ENCODE measurements at places on chromosomes 2 and 18.

DNA sequence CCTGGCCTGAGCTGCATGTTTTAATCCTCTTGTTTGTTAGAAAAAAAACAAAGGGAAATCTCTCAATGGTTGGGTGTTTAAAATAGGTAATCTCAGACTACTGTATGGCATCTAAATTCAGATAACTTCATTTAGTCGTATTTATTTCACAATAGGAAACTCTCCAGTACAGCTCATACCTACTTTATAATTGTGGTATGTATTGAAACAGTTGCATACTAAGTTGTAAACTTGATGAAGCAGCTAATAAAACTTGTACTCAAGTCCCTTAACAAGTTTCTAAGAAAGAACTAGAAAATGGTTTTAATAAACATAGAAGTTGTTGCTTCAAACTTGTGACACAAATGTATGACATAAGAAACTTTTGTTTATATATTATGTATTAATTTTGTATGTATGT, 334.5 kb downstream of the PTPRM start:
- no peak for DNase-seq

DNA sequence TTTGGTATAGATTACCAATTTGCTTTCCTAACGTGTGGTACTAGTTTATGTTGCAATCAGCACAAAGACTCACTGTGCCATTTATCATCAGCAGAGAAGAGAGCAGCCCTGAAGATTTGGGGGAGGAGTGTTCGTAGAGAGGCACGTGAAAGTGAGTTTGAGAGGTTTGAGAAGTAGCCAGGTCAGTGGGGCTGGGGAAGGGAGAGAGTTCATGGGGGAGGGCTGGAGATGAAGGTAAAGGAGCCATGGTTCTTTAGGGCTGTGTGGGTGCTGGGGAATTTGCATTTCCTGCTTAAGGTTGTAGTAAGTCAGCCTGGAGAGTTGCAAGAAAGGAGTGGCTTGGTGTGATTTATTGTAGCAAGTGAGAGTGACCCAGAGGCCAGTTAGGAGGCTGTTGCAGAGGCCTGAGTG, 172.1 kb downstream of the NEDD4L start:
- no peak for DNase-seq

DNA sequence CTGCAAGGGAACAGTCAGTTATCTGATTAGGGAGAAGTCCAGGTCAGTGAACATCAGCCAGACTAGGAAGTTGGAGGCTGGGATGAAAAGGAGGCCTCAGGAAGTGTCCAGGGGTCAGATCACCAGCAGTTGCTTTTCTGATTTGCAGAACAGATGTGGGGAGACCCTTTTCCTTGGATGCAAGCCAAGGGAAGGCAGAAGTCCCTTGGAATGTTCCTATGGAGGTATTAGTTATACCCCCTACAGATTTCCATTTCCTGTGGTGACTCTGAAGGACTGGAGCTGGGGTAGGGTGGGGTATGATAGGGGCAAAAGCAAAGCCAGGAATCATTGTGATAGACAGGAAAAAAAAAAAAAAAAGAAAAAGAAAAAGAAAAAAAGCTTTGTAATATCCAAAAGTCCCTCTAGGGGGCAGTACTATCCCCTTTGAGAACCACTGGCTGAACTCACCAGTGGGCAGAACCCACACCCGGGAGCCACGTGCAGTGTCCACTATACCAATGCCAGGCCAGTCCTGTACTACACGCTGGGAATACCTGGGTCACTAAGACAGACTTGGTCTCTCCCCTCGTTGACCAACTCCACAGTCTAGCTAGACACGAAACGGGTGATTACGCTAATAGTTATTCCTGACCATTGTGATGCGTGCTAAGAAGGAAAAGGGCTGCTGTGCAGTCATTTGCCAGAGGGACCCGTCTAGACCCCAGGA, 7.4 kb downstream of the DYSF start:
- DNase-seq = no peak

- DNase-seq = no peak
Measured at GRCh38 chr18:58307441-58307840, 263.4 kb downstream of the NEDD4L start.

DNA sequence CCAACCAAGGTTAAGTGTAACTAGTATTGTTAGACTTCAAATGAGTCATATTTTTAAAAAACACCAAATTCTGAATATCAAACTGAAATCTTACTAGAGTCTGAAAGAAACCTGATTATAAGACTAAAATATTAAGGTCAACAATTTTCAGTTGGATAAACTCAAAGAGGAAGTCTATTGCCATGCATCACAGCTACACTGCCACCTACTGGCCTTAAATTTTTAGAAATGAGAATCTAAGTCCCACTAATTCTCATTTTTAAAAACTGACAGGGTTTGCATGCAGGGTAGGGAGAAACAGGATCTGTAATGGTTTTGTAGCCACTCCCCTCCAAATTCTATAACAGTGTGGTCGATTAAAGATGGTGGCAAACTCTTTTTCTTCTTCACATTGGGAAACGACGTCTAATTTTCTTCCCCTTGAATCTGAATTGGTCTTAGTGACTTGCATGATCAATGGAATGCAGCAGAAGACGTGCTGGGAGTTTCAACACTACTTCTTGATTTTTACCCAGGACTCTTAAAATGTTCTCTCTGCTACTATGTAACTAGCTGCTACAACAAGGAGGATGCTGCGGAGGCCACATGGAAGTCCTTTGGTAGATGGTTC, 176.1 kb upstream of the SESTD1 start:
- no peak for DNase-seq

- DNase-seq = no peak
Measured at GRCh38 chr2:133072837-133073694, 403.1 kb upstream of the LYPD1 start.

DNA sequence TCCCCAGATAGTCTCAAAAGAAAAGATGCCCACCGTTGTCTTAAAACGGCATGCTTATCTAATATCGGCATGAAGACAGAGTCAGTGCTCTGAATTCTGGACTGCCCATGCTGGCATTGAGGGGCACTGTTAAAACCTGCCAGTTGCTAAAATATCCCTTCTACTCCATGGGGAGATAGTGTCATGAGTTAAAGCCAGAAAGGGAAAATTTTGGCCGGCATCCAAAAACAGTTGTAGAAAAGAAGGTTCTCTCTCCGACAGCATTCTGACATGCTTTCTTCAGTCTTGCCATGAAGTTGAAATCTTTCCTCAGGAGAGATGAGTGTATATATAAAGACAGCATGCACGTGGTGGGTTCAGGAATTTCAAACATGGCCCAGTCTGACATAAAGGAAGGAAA, 401.3 kb upstream of the PIK3C3 start:
- no peak for DNase-seq

DNA sequence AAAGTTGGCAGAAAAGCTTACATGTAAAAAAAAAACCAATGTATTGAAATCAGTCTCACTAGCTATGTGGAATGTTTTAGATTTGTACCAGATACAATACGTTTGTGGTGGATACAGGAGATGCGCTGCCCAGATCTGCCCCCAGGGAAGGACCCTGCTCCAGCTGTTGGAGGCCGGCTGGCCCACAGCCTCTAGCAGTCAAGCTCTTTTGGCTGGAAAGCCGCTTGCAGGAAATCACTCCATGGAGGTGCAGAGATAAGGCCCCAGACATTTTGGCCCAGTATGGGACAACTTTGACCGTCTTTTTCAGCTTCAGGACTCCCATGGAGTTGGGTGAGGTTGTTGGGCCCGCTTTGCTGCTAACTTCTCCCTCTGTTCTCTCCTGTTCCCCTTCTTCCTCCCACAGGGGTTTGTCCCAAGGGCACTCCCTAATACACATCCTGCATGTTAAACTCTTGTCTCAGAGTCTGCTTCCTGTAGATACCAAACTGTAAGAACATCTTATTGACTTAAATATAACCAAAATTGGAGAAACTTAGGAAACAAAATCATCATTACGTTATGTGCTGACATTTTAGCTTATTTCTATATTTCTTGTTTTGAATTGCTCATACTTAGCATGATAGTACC, 1.7 kb upstream of the QPCT start:
- no peak for DNase-seq

GRCh38 chr2:217105733-217106649, 246.1 kb upstream of the TNP1 start:
- DNase-seq = no peak

GRCh38 chr2:104429639-104430358, 424.1 kb upstream of the POU3F3 start:
- no peak for DNase-seq

- no peak for DNase-seq
Measured at GRCh38 chr2:82215212-82215611, 1910.7 kb upstream of the LRRTM1 start.

DNA sequence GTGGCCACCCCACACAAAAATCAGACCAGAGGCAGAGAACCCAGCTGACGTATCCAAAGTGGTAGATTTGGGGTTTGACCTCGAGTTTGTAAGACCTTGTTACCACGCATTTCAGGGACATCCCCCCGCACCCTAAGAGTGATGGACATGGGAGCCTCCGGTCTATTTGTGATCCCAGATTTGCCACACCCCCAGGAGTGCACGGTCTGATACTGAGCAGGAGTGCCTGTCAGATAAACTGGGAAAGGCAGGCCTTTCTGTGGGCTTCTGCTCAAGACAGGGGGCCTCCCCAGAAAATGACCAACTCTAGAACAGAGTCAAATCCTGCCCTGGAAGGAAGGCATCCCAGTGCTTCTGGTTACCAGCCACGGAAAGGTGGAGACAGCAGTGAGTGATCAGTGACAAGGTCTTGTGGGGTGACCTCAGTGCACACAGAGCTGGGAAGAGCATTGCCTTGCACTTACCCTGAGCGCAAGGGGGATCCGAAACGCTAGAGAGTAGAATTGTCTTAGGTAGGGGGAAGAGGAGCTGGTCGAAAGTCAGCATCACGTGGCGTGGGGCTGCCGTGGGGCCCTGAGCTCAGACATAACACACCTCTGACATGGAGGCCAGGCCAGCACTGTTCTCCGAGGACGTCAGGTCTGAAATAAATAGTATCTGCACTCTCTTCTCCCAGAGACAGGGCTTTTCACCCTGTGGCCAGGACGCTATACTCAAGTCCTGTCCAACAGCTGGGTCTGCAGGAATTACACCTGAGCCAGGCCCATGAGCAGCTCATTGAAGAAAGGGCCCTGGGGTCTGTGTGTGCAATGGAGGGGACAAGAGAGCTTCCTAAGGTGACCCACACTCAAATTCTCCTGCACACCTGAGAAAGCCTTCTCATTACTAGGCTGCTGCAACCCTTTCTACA, 242.4 kb upstream of the SALL3 start:
- DNase-seq = no peak

DNA sequence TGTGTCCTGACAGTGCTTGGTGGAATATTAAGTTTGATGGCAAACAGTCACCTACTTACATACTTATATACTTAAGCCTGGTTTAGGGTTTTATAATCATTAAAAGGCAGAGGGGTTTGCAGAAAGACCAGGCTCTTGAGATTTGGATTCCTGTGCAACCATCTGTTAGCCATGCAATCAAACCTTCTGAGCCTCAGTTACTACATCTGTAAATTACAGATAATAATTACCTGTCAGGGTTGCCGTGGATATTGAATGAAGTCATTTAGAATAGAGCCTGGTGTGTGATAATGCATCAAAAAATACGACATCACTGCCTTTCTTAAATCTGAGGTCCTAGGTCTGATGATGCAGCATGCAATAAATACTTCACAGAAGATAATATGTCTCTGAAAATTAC, 152.9 kb downstream of the ARHGAP28 start:
- DNase-seq = no peak

GRCh38 chr18:57806201-57806977, 3.3 kb upstream of the ATP8B1 start:
- DNase-seq = no peak

GRCh38 chr2:160064916-160065315, 2.5 kb upstream of the PLA2R1 start:
- DNase-seq = no peak

- no peak for DNase-seq
Measured at GRCh38 chr2:223306371-223306770, 254.4 kb downstream of the KCNE4 start.

DNA sequence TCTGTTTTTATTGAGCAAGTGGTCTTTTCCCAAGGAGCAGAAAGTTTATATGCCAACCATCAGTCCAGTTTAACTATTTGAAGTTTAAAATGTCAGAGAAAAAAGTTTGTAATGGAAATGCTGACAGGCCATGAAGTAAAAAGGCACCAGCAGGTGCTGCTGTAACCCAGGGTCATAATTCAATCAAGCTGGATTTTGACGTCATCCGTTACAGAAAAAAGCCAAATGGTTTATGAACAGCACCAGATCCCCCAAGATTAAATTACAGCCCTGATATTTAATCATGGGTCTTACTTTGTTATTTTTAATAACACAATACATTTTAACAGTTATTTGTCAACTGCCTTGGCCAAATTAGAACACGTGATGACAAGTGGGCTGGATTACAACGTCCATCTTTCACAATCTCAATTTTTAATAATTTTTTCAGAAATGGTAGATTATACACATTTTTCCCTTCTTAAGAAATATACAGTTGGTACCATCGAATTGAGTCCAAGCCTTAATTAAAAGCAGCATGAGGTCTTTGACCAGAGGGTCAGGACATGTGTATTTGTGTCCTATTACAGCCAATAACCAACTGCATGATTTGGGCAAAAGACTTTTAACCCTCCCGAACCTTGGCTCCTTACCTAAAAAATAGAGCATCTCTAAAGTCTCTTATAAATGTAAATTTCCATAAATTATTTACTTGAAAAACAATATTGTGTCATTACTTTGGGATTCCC, 10.0 kb downstream of the TCF4 start:
- DNase-seq = no peak

DNA sequence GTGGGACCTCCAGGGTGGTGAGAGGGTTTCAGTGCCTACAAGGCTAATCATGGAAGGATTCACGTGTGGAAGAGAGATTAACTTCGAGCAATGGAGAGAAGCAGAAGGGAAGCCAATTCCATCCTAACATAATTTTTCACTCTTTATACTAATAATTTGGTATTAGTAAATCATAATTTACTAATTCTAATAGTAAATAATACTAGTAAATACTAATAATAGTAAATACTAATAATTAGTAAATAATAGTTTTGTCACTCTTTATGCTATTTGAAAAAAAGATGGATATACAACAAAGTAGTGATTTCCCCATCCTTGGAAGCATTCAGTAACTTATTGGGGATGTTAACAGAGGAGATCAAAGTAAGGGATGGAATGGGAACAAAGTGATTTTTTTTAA, 6.4 kb upstream of the SAG start:
- no peak for DNase-seq

GRCh38 chr2:235936493-235936892, 231.7 kb downstream of the GBX2 start:
- DNase-seq = no peak

DNA sequence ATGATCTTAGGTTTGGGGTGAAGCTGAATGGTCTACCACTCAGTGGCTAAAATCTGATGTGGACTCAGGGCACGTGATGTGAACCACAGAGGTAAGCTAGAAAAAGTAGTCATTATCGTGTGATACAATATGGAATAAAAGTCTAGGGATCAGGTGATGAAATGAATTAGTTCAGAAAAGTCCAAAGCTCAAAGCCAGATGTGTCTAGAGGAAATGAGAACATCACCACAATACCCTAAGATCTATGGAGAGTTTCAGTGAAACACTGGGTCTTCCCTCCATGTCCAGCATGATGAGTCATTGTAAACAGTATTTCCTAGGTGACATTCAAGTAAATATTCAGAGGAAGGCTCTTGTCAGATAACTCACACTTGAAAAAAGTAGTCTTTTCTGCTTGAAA, 1257.4 kb upstream of the ZEB2 start:
- no peak for DNase-seq
